Activated CD4-positive, alpha-beta T cell treated with anti-CD3 and anti-CD28 coated beads for 1 hour (primary cell): ENCODE measurements at places on chromosomes 3 and 15.

GRCh38 chr3:105402287-105402801 is 35.6 kb downstream of the ALCAM start:
- no peak for DNase-seq

GRCh38 chr3:177478170-177478867 is 281.0 kb upstream of the TBL1XR1 start:
- DNase-seq: no peak

DNA sequence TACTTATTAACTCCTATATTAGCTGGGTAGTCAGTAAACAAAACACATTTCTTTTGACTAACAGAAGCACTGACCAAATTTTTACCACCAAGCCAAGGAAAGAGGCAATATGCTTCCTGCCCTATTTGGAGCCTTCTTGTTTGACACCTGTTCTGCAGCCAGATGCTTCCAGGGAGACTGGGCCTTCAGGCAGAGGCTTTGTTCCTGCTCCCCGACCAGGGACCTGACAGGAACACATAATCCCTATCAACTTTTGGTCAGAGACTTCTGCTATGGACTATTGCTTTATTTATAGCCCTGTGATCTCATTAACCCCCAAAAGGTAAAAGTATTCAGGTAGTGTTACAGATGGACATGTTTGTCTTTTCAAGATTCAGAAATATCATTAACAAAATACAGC is 541.3 kb downstream of the NTRK3 start:
- no peak for DNase-seq

DNA sequence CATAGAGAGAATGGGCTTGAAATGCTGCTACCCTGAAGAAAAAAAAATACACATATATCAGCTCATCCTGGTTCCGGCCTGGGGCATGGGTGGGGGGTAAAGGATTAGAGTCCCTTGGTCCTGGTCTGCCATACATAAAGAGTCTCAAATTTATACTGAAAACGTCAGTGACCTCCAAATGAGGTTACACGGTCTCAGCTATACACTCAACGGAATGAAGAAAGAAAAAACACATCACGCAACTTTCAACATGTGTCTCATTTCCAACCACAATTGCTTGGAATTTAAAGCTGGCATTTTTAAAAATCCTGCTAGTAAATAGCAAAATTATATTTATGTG is 612.8 kb downstream of the MCTP2 start:
- no peak for DNase-seq

DNA sequence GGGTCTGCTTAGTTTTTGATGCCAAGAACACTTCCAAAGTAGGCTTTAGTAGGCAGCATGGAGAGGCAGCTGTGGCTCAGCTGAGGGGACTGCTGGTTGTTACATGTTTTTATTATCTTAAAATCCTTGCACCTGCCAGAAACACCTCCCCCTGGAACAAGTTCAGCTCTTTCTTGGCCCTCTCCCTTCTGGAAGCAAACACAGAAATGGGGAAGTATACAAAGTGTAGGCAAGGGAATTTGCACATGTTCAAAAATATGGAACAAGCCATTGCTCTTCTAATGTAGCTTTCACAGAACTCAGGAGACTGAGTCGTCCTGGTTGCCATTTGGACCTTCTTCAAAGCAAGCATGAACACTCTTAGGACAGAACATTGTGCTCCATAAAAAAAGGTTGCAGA is 169.1 kb upstream of the SEMA6D start:
- DNase-seq: no peak

- DNase-seq: no peak
These were observed 85.3 kb upstream of the FXR1 start for GRCh38 chr3:180827171-180827570.

DNA sequence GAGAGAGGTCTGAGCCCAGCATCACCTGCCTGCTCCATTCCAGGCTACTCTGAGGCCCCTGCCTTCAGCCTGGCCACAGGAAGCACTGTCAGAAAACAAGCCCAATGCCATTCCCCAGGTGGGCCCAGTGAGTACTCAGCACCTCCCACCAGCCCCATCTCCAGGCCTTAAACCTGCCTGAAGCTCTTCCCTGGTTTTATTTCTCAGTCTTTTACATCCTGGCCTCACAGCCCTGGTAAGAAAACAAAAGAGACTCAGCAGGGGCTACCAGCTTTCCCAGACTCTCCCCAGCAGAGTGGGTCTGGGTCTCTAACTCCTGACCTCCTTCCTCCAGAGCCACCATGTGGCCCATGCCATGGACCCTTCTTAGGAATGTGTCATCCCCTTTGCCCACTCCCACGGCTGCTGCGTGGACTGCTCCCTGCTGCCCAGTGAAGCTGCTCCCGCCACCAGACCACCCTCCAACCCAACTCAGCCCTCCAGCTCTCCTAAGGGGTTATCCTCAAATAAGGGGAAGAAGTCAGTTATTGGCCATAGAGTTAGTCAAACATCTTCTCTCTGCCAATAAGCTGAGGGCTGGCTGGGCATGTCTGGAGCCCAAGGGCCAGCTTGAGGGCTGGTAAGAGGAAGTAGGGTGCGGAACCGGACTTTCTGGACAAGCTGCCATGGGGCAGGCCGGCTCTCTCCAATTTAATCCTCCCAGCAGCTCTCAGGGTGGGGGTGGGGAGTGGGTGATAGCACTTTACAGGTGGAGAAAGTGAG is 116.7 kb upstream of the LINGO1 start:
- no peak for DNase-seq

DNA sequence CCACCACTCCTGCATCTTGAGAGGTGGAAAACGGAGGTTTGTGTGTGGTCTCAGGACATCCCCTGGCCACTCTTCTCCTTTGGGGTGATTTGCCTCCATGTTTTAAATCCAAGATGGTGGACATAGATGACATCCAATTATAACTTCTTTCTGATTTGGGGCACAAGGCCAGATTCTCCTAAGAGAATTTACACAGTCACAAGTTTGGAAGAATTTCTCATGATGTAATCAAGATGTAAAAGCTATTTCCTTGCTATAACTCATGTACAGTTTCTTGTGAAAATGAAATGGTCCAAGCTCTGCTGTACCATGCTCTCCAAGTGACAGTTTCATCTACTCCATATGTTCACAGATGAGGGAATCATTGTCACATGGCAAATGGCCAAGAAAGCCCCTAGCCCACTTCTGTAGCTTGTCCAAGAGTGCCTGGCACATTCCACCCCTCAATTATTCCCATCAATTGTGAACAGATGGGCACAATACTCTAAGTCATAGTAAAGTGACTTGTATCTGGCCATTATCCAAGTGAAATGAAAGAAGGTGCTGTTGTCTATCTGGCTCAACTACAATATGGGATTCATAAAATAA is 134.6 kb upstream of the ROPN1 start:
- DNase-seq: no peak

DNA sequence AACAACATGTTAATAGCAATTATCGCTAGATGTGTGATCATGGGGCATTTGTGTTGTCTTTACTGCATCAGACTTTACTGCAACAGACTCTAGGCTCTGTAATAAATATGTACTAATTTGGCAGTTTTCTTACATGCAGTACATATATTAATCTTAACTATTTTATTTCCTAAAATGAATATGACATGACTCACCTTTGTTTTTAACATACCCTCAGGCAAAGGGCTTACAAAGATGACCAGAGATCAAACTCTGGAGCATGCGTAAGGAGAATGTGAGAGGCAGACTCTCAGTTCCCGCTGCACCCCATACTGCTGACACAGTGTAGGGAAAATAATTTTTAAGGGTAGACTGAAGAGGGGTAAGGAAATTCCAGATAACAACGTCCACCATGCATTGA is 7.2 kb upstream of the FAM174B start:
- DNase-seq: no peak

GRCh38 chr15:81182756-81183438 is 13.8 kb upstream of the IL16 start:
- no peak for DNase-seq

DNA sequence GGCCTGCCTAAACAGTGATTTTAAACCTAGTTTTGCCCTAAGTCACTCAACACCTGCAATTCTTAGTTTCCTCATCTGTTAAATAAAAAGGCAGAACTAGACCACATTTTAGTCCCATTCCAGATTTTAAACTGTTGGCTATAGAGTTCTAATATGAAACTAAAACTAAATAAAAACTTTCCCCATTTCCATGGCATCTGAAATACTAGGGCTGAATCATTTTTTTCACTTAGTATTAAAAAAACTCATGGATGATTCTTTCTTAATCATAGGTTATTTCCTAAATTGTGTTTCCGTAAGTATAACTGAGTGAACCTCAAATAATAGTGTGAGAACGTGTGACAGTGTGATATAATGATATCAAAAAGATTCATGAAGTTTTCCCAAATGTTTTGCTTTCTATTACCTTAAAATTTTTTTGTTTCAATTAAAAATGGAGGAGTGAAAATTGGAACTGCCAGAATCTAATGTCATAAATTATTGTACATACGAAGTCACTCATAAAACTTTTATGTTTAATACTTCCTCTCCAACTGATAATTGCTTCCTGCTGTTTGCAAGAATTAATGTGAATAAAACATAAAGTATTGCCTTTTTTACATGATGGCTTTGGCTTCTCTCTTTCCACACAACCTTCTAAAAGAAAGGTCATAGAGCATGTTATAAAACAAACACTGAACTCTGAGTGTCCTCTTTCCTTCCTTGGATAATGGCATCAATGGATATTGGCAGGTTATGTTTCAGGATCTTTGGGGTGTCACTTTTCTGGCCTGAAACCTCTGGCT is 315.1 kb upstream of the MME start:
- DNase-seq: no peak

DNA sequence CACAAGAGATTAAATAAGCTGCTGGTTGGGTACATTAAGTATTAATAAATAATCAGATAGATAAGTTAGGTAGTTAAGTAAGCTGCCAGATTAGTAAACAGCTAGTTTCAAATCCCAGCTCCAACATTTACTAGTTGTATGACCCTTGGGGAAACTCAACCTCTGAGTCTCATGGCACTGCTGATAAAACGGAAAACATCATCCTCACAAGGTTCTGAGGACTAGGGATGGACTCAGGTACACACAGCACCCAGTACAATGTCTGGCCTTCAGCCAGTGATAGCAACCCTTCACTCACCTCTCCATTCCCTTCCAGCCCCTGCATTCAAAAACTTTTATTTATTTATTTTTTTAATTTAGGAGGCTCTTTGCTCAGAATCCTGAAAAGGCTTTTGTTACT is 32.3 kb downstream of the B3GNT5 start:
- DNase-seq: no peak

DNA sequence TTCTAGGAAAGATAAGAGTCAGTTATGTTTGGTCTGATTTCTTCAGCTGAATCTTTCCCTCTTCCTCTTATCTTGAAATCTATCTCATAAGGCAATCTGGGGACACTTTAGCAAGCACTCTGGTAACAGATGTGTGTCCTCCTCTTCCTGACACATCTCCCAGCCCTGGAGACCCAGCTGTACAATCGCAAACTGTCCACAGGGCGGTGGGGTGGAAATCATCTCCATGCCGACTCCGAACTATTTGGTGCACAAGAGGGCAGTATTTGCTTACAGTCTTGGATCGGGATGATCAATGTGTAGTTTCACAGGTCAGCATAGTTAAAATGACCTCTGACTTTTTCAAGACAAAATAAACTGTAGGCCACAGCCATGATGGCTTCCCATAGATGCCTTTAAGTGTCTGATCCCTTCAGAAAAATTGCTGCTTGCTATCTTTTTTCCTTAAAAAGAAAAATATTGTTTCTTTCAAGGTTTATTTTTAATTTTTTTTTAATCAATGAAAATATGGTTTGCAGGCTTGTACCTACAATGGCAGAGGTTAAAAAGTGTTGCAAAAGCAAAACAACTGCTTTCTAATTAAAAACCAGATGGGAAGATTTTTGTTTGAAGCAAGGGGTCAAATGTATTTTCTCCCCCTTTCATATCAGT is 17.7 kb downstream of the EEFSEC start:
- no peak for DNase-seq

DNA sequence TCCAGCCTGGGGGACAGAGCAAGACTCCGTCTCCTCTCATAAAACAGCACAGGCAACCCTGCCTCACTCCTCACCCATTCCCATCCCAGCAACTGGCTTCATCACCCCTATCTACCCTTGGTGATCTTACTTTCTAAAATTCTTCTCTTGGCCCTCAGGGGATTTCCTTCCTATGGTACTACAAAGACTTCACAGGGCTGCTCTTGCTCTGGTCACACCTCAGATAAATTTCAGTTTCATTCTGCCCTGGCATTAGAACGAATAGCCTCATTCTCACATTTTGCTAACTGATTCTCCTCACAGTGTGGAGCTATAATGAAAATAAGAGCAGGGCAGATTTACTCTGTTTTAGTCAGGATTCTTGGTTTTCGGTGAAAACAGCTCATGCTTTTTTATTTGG is 22.1 kb upstream of the CRBN start:
- DNase-seq: no peak

GRCh38 chr3:135739779-135740178 is 225.7 kb upstream of the PPP2R3A start:
- no peak for DNase-seq

- DNase-seq: no peak
These were observed at the start of gene CCR9 for GRCh38 chr3:45885979-45886705. CCR9 (plus strand) TSS chr3:45886543; CDS start chr3:45894934, 8,391 bp downstream.

DNA sequence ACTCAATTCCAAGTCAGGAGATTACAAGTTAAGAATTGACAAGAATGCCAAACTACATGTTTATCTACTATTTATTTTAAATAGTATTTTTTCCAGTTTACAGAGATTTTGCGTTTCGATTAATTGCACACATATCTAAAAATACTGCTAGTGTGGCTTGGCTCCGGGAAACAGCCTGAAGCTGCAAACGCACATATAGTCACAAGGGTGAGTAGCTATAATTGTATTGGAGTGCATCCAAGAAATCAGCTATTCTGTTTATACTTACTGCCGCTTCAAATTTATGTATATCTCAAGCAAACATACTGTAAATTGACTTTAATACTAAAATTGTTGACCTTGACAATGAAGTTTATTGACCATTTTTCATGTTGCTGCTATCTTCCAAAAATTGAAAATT is 77.0 kb upstream of the PLSCR5 start:
- no peak for DNase-seq

- no peak for DNase-seq
These were observed 898.4 kb downstream of the PDCD6IP start for GRCh38 chr3:34696831-34697230.

DNA sequence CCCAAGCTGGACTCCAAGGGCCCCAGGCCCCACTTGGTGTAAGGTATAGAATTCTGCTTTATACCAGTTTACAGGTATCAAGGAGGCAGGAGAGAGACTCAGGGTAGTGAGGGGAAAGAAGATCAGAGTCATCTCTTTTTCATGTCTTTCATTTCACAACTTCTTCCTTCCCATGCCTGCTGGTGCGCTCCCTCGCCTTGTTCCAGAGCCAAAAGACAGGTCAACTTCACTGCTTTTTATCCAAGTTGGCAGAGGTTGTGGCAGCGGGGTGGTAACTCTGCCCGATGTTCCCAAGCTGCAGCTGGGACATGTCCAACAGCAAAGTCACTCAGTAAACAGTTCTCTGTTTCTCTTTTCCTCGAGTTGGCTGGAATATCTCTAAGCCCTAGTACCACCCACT is 86.3 kb upstream of the TCF12 start:
- DNase-seq: no peak

DNA sequence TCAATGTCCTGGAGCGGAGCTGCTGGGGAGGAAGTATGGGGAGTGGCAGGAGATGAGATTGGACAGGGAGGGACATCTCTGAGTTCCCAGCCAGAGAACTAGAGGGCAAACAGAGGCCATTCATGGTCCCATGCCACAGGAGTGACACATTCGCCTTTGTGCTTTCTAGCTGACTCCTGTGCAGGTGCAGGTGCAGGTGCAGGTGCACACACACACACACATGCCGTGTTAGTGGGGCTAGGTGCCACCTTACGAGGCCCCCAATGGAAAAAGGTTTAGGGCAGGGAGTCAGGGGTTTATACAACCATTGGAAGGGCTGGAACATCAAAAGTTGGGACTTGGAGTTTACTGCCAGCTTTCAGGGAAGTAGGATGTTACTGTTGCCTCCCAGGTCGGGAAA is 52.0 kb downstream of the TPRA1 start:
- no peak for DNase-seq
